ENCODE measurements at places on chromosomes 1 and 21. TPM values are rescaled to one million over a fixed set of nuclear protein-coding genes. Genes with fewer than 3 reads are reported as not detected.

CD247 gene
- not detected for total RNA-seq

KCNT2 gene
- 1.2 TPM for total RNA-seq

OR2M2 gene
- not detected for total RNA-seq

GRCh38 chr1:94873520-94874351 is 53.2 kb downstream of the CNN3 start:
- DNase-seq, result no peak

GRCh38 chr1:14120895-14121294 is 420.9 kb downstream of the PRDM2 start:
- no peak for DNase-seq

- DNase-seq, result no peak
Measured at GRCh38 chr1:3707298-3707938, 44.8 kb upstream of the CCDC27 start.

DNA sequence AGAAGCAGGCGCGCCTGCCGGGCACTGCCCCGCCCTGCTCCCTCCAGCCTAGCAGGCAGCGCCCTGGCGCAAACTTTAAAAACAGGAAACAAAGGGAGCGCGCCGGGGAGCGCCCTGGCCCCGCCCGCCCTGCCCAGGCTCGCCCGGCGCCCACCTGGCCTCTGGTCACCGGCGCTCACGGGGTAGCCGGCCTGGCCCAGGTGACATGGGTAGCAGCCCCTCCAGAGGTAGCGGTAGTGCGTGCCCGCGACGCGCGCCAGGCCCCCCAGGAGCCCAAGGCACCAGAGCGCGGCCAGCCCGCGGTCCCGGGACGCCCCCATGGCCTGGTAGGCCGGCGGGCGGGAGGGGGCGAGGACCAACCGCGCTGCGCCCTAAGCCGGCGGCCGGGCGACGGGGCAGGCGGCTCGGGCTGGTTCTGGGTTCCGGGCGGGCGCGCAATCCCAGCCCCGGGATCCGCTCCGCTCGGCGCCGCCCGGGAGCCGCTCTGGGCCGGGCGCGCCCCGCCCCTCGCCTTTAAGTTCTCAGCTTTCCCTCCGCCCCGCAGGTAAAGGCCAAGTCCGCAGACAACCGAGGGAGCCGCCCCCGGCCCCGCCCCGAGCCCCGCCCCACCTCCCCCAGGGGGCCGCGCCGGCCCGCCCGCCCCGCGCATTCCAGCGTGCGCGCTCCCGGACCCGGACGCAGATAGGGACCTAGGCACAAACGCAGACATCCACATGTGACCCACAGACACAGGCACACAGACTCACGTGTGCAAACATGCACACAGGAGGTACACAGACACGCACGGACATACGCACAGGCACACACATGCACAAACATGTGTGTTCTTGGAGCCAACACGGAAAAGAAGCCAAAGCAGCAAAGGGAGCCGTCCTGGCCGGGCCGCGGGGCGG is 76.7 kb downstream of the ARHGEF16 start:
- DNase-seq, result peak; percentile 31

DNA sequence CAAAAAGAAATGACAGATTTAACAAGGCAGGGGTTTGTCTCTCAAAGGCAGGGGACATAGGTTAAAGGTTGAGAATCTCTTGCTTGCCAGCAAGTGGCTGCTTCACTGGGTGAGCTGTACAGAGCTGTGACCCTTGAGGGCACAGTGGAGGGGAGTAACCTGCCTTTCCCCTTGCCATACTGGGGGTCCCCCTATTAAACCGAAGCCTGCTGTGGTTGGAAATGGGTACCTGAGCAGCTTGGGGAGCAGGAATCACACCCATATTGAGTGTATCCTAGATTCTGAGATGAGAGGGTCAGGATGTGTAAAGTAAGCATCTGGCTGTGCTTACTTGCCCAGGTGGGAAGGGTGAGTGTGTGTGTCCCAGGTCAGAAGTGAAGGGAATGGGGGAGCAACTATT is 31.8 kb downstream of the WNT4 start:
- no peak for DNase-seq
